ENCODE measurements at places on chromosomes 13 and 19.

- DNase-seq = no peak
These were observed 32.2 kb upstream of the GGACT start for GRCh38 chr13:100620792-100621191.

DNA sequence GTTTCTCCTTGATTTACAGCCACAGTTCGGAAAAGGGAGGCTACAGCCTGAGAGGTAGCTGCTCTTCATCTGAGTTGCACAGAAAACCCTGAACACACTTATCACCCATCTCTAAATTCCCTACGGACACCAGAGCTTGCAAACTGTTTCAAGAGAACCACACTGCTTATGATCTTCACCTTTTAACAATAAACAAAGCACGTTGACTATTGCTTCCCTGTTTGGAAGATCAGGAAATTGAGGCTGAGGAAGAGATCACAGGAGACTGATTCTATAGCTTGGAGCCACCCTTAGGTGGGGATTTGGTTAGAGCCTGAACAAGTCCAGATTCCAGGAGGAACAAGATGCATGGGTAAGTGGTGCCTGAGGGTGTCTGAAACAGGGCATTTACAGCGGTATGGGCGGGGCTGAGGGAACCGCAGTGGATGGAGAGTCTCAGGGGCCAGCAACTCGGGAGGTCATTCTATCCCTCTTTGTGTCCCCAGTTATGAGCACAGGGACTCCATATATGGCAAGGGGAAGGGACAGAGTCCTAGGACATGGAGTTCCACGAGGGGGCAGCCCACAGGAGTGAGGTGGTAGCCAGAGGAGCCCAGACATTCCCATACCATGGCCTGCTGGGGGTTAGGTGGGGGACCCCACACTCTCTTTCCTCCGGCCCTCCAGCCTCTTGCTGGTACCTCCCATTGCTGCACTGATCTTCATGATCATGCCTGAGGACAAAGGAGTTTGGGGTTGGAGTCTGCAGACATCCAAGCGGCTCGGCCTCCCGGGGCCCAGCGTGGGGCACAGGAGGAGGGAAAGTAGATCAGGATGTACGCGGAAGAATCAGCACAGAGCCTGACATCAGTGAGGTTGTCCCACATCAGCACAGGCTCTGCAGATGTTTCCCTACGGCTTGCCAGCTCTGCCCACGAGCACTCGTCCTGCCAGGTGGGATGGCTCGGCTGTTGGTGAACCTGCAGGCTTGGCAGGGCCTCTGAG lies 162.3 kb upstream of the ZNF536 start:
- DNase-seq = no peak

DNA sequence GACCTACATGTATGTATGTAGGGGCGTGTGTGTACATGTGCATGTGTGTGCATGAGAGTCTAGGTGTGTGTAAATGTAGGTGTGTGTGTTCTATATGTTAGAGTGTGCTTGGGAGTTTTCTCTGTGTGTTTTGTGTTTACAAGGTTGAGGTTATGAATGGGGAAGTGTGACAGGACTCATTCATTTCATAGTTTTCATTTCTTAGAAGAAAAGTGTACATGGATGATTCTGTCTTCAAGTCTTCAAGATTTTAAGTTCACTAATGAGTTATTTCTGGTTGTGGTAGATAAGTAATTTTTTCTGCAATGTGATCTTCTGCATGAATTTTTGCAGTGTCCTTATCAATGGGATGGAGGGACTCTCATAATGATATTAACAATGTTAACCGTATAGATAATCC lies 118.2 kb upstream of the SLC10A2 start:
- DNase-seq = no peak

GRCh38 chr13:46229251-46229650 lies 17.5 kb downstream of the LRRC63 start:
- DNase-seq = no peak

GRCh38 chr19:13035820-13036365 lies 40.6 kb downstream of the NFIX start:
- DNase-seq = no peak

DNA sequence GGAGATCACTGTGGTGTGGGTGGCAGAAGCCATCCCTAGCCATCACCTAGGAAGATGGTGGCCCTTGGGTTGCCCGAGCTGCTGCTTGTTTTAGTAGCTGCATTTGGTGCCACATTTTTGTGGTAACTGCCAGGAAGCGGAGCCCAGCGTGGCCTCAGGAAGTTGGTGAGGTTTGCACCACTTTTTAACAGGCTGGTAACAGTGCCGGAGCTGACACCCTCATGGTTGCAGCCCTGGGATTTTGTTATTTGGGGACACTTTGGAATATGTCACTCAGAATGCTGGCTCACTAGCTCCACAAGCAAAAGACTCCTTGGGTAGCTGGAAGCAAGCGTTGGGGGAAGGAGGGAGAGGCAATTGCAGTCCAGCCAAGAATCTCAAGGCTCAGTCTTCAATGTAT lies 22.1 kb downstream of the ACTN4 start:
- no peak for DNase-seq

DNA sequence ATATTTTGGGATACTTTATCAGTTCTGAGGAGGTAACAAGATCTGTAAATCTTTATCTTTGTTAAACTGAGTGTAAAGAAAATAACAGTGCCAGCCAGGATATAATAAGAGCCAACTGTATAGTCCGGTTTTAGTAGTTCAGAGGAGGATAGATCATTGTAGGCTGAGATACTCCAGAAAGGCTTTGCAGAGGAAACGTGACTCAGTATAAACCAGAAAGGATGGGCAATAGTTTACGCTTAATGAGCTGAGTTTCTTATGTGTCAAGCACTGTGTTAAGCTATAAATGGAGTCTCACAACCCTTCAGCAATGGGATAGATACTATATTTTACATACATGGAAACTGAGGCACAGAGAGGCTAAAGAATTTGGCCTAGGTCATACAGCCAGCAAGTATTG lies 3.8 kb downstream of the RFXAP start:
- no peak for DNase-seq

DNA sequence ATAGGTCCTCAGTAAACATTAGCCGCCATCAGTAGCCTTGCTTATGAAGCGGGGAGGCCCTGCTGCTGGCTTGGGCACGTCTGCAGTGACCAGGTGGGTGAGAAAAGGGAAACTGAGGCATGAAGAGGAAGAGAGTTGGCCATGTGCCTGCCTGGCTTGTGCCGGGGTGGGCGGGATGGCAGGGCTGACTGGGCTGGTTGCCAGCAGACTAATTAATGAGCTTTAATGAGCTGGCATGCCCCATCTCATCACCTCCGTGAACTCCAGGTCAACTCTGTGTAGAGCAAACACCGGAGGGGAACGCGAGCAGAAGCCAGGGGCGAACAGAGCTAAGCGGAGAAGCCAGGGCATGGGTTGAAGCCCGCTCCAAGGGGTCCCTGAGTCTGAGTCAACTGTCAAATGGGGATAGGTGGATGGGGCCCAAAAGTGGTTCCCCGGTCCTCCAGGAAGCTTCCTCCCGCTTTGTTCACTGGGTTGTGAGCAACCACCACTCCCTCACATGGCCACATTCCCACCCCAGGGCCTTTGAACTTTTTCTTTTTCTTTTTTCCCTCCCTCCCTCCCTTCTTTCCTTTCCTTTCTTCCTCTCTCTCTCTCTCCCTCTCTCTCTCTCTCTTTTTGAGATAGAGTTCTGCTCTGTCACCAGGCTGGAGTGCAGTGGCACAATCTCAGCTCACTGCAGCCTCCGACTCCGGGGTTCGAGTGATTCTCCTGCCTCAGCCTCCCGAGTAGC lies 8.7 kb downstream of the NR2F6 start:
- DNase-seq = no peak

- no peak for DNase-seq
These were observed 624.8 kb downstream of the DACH1 start for GRCh38 chr13:71242201-71242600.

DNA sequence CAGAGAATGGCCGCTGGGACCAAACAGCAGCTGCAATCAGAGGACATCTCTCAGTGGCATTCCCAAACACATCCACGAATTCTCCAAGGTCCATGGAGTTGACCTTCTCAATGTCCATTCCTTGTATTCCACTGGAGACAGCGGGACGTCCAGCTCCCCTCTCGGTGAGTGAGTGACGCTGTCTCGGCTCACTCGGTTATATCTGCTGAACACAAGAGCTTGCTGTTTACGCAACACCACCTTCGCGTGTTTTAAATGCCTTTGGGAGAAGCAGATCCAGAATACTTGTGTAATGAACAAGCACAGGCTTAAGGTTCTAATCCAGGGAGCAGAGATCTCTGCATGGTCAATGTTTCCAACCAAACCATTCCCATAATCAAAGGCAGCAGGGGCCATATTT lies at the start of gene URAD:
Gene URAD (minus strand): TSS at position 174 of the 400 bp plus-strand sequence. CDS start 56 bp downstream, at position 118.
- DNase-seq = no peak

DNA sequence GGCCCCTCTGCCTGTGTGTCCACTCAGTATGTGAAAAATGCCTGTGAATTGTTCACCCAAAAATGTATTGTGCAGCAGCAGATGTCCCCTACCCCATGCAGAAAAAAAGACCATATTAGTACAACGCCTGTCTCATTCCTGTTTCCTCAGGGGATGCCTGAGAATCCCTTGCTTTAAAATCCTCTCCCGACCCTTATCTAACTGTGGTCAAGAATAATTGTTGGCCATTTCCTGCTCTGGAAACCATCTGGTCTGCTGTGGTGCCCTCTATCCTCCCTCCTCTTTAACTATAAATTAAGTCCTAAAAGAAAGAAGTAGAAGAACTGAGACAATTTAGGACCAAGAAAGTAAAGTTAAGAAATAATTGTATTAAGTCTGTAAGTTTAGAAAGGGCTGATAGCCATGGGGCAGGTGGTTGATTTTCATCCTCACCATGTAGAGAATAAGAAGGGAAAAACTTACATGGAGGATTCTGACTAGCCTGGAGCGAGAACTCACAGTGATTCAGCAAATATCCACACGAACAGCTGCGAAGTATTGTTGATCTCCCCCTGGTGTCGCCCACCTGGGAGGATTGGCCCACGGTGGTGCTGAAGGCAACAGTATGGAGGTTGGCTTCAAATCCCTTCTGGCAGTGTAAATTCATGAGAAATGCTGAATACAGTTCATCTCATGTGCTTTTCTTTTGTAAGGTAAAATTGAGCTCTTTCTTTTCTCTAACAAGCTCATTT lies 85.6 kb downstream of the COL4A2 start:
- no peak for DNase-seq

GRCh38 chr13:54394085-54394700 lies 1365.6 kb downstream of the OLFM4 start:
- no peak for DNase-seq

GRCh38 chr19:35138305-35138892 lies at the start of gene FXYD1:
FXYD1 (plus strand) TSS chr19:35138824; CDS start chr19:35140080, 1,256 bp downstream.
- DNase-seq = no peak

DNA sequence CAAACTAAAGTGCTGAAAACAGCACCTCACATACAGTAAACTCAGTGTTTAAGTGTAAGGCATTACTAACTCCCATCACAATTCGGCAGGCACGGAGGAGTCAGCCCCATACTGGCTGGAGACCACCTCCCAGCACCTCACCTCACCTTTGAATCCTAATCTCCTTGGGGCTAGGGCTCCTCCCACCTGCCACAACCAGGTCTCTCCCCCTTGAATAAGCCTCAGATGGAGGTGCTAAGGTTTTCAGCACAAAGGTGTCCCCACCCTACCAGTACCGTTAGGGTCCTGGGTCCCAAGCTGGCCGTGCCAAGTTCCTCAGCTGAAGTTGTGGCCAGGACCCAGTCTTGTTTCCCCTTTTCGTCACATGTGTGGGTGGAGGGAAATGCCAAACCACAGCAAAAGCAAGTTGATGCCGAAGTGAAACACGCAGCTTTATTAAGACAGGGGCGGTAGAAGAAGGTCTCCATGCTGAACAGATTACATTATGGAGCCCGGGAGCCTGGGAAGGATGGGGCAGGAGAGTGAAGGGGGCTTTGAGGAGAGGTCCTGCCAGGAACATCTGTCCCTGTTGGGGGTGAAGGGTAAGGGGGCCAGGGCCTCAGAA lies at the start of gene IGFLR1:
Gene IGFLR1 (minus strand): TSS at position 332 of the 604 bp plus-strand sequence. CDS start 1,272 bp downstream, outside the sequence.
- peak; percentile 72 for DNase-seq

DNA sequence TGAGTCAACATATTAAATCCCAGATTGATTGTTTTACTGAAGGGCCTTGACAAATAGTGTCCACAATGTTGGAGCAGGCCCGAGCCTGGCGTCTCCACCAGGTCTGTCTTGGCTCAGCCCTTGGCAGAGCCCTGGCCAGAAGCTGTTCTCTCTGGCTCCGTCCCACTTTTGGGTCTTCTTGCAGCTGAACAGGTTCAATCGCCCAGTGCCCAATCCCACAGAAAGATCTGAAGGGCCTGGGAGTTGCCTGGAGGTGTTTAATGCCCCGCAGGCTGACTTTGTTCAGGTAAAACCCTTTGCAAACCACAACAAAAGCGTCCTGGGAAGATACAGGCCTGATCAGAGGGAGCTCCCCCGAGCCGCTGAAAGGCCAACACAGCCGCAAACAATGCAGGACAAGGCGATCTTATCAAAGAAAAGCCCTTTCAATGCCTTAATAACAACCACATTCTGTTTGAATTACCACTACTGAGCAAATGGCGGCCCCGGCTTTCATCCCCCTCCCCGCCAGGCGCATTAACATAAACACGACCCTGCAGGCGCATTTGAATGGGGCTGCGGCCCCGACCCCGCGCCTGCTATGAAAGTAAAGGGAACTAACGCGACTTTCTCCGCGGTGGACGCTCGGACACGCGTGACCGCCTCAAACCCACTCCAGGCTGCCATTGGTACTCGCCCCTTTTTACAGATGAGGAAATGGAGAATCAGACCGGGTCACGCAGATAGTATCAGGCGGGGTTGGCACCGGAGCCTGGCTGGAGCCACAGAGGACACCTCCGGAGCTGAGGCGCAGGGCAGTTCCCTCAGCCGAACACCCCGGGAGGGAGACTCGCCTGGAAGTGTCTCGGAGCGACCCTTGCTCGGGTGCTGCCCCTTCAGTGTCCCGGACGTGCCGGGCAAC lies 3.1 kb downstream of the CDX2 start:
- no peak for DNase-seq

DNA sequence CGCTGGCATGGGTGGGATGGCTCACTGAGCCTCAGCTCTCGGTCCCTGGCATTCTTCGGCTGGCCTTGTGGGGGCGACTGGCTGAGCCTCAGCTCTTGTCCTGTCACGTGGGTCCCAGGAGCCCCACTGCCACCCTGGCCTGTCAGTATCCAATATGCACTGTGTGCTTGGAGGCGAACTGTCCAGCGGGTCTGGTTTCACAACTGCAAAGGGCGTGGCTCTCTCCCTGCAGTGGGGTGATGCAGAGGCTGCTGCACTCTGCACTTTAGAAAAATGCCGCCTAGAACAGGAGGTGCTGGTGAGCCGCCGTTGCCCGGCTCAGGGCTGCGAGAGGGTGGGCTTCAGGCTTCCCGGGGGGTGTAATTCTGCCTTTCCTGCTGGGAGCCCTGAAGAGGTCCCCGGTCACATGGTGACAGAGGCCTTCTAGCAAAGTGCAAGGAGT lies 17.0 kb upstream of the TMEM255B start:
- DNase-seq = no peak

GRCh38 chr19:4016486-4016885 lies 8.9 kb downstream of the PIAS4 start:
- no peak for DNase-seq

GRCh38 chr19:29040951-29041350 lies 172.0 kb downstream of the UQCRFS1 start:
- no peak for DNase-seq

DNA sequence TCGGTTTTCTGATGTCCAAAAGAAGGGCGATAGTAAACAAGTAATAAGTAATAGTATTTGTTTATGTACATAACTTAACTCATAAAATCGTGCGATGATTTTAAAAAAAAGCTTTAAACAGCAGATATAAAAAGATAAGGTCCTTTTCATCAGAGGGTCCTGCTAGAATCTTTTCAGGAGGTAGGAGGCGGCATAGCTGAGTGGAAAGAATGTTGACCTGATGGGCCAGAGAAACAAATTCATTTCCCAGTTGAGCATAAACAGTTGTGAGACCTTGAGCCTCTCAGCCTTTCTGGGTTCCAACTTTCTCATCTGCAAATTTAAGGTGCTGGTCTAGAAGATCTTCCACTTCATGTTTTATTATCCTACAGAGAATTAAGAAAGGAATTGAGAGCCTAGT lies 173.5 kb downstream of the LACC1 start:
- no peak for DNase-seq

Measured in activated T-helper 1 cell treated with anti-CD3 and anti-CD28 coated beads, Interleukin-12 subunit alpha, Interleukin-12 subunit beta, Interleukin-2, Interleukin-4 antibody, amounts not matched to agents 30 ng/mL and 10 ng/mL and 1 ng/mL, durations not matched to agents 14 hours and 24 hours and 36 hours (primary cell).